ENCODE measurements at places on chromosomes 2 and 18.
A peak's percentile ranks its signal among the peaks of the same experiment; 100 is the strongest.

- no peak for DNase-seq
Measured at GRCh38 chr2:170996316-170996715, 67.3 kb downstream of the GORASP2 start.

GRCh38 chr2:70871398-70872211, 36.0 kb upstream of the CD207 start:
- DNase-seq = peak; percentile 92

DNA sequence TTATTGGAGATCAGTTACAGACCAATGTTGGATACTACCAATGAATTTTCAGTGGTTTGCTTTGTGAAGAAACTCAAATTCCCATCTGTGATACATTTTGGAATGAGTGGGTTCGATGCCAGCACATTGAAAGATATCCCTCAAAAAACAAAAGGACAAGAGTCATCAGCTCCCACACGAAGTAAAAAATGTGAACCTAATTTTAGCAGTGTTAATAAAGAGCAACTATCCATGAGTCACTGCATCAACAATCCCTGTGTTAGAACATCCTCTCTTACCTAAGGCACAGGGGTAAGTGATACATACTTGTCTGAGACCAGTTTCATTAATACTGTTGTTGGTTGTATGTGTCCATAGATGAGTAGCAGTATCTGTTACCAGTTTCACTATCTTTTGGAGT, 551.8 kb upstream of the SOX11 start:
- DNase-seq = no peak

DNA sequence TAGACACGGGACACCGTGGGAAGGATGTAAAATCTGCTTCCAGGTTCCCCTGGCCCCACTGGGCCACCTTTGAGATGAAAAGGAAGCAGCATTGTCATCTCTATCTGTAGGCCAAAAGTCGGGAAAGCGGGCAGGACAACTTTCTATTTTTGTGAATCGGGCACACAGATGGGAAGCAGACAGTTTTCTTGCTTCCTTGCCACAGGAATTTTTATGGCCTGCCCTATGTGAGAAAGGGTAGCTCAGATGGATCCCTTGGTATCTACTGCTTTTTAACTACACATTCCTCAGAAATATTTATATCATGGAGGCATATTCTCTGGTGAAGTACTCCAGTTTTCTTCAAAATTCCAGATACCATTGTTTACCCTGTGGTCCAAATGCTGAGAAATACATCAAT, 735.5 kb downstream of the CBLN2 start:
- DNase-seq = no peak

DNA sequence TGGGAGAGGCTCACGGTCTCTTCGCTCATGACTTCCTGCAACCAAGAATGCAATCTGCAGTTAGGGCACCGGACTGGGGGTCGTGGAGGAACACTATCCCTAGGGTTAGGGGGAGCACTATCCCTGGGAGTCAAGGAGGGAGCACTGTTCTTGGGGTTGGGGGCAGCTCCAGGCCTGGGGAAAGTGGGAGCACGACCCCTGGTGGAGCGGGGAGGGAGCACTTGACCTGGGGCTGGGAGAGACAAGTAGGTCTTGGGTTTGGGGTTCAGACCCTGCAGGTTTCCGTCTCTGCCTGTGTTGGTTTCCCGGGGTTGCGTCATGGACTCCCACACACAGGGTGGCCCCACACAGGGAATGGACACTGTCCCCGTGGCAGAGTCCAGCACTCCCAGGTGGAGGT, 133.6 kb downstream of the TPO start:
- DNase-seq = no peak

DNA sequence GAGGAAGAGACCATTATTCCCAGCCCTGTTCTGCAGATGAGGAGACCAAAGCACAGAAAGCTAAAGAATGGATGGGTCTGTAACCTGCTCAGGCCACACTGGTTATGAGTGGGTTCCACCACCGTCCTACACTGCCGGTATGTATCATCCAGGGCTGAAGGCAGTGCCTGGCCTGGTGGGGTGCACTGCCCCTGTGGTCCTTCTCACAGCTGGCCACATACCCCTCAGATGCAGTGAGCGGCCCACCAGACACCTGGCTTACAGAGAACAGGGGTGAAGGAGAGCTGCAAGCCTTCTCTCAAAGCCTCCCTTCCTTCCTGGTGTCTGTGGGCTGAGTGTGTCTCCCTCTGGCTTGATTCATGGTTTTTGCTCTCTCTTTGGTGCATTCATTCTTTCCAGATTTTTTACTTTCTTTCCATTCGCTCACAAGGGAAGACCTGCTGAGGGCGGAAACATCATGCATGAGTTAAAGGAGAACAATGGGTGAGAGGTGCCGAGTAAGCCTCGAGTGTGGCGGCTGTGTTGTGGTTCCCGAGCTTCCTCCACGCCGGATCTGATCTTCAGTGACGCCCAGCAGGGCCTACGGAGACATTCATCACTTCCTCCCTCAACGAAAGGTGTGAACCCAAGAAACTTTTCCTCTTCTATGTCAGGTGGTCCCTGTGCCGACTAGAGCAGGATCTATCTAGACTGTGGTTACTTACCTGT, 62.1 kb upstream of the REL start:
- DNase-seq = no peak

DNA sequence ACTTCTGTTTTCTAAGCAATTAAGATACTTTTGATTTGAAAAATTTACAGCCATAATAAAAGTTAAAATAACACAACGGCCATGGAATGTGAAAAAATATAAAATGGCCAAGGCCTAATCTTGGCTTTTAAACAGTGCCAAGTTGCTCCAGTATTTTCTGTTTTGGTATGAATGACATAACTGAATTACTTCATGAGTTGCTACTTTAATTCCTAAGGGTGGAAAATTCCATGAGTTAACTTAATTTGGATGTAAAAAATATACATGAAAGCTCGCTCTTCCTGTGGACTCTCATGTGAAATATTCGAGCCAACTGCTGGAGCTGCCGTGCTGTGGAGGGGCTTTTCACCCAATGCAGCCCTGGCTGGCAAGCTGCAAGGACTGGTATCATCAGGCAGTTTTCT, 286.0 kb upstream of the CCDC68 start:
- no peak for DNase-seq

DNA sequence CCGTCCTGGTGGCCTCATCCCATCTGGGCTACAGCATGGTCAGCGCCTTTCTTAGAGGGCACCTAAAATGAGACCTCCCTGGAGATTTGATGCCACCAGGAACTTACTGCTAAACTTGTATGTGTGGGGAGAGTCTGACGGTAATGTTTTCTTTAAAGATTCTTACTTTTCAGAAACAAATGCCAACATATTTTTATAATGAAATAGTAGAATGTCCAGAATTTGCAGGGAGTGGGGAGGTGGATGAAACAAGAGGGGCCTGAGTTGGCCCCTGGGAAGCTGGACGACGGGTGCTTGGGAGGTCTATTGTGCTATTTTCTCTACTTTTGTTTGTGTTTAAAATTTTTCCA, 118.8 kb upstream of the CTDP1 start:
- no peak for DNase-seq
